ENCODE measurements at places on chromosomes 12 and 14. TPM values are rescaled to one million over a fixed set of nuclear protein-coding genes. Genes with fewer than 3 reads are reported as not detected.

LMO3 gene
- not detected for total RNA-seq

FGF6 gene
- total RNA-seq: not detected

WNT5B gene
- total RNA-seq: 8.6 TPM

PDZRN4 gene
- 0.08 TPM for total RNA-seq

DAO gene
- not detected for total RNA-seq

ANKS1B gene
- 0.32 TPM for total RNA-seq

HOTAIR gene
- not detected for total RNA-seq

HOXC13 gene
- total RNA-seq: not detected

MANSC4 gene
- not detected for total RNA-seq

COA8 gene
- total RNA-seq: 32.3 TPM

FGF23 gene
- total RNA-seq: not detected

TMEM30B gene
- 0.16 TPM for total RNA-seq

CELA1 gene
- total RNA-seq: not detected

ANKRD9 gene
- 16.4 TPM for total RNA-seq

LUM gene
- 299 TPM for total RNA-seq

SLC6A12 gene
- total RNA-seq: not detected

SERPINA1 gene
- total RNA-seq: 5.3 TPM

PIANP gene
- 0.52 TPM for total RNA-seq

FNTB gene
- 18.1 TPM for total RNA-seq

AKAP5 gene
- total RNA-seq: 0.08 TPM

PFKM gene
- 39.0 TPM for total RNA-seq

OASL gene
- 0.08 TPM for total RNA-seq

MAP1LC3B2 gene
- 0.26 TPM for total RNA-seq

Data from epithelial cell of alveolus of lung (primary cell).